ENCODE measurements at places on chromosomes 12 and 14. TPM values are rescaled to one million over a fixed set of nuclear protein-coding genes. Genes with fewer than 3 reads are reported as not detected.

Gene TEX22
- 0.17 TPM for total RNA-seq

Gene RASSF9
- total RNA-seq = 7.7 TPM

Gene AKAP3
- total RNA-seq = 0.85 TPM

Gene KRT79
- not detected for total RNA-seq

- DNase-seq = no peak
These were observed 438.1 kb downstream of the FUT8 start for GRCh38 chr14:65850429-65851135.

DNA sequence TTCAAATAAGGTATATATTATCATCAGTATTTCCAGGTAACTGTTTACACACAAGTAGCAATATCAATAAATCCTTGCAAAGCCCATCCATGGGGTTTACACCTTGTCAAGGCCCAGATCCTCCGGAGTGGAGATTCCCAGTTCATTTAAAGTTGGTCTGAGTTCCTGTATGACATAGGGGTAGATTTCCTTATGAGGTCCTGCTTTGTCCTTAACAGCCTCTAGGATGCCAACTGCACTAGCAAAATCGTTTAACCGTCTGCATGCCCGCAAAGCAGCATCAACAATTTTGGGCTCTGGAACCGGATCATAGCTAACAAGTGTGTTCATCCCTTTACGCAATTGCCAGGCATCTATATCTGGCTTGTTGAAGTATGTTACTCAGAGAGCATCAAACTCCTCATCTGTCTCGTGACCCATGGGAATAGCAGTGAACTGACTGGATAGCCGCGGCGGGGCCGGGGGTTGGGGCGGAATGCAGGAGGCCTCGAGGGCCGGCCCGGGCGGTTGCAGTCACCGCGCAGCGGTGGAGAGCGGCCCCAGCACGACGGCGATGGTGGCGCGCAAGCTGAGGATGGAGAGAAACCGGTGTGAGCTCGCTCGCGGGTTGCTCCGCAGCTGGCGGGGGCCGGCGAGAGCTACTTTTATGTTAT, 30.6 kb upstream of the FBXO34 start:
- no peak for DNase-seq

- DNase-seq = no peak
These were observed 38.4 kb downstream of the ACTN1 start for GRCh38 chr14:68940614-68941185.

DNA sequence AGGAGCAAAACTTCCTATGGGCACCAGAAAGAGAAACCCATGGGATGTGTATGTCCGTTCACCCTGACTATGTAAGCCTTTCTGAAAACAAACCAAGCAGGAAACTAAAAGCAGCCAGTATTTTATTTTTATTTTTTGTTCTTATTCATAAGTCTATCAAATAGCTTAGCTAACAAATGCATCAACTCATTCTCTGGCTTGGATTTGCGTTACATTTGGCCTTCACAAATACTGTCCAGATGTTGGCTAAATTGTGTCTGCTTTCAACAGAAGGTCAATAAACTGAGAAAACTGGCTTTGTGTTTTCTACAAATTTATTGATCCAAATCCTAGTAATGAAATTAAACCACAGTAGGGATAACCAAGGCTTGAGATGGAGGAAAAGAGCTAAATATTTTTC, 379.0 kb downstream of the NOVA1 start:
- no peak for DNase-seq

DNA sequence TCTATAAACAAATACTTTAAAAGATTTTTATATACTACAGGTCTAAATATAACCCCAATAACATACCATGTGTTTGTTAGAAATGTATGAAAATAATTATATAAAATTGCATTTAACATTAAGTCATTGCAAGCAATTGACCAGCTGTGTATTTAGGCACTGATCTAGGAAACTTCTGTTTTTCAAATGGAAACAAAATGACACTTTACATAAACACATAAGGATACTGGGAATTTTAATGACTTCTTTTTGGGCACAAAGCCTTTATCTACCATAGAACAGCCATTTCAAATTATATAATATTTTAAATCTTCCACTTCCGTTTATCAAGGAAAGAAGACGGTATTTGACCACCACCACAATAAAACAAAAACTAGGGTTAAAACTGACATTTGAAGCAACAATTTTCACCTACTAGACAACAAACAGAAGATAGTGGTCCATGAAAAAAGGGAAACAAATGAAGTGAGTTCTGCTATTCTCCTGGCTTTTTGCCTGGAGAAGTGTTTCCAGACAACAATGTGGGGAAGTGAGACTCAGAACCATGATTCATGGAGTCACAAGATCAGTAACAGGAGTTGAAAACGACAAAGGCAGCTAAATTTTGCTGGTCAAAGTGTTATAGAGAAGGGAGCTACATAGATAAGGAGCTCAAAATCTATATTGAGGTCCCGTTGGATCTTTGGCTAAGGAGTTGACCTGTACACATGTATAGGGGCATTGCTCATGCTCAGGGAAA, 475.1 kb downstream of the TRHDE start:
- peak; percentile 19 for DNase-seq

GRCh38 chr12:2922329-2922728, 31.6 kb downstream of the TULP3 start:
- no peak for DNase-seq

DNA sequence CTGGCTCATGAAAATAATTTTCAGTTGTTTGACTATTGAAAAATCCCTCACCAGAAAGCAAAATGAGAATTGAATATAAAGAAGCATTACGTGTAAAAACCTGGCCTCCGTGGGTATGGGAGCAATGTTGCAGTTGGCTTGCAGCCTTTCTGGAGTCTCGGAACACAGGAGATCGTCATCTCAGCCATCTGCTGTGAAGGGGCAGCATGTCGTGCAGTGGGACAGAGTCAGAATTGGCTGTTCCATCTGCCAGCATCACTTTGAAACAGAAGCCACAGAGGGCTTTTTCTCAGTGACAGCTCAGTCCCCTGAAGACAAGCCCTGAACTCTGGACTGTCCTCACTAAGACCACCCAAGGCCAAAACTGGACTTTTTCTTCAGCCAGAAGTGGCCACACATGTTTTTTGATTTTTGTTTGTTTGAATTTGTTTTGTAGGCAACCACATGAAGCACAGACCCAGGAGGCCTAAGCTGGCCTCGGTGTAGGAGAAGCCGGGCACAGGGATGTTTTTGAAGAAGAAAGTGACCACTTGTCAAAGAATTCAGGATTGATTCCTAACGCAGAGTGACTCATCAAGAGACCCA, 170.8 kb upstream of the DYRK2 start:
- no peak for DNase-seq

GRCh38 chr14:74962493-74962892, 7.1 kb upstream of the PGF start:
- DNase-seq = no peak

DNA sequence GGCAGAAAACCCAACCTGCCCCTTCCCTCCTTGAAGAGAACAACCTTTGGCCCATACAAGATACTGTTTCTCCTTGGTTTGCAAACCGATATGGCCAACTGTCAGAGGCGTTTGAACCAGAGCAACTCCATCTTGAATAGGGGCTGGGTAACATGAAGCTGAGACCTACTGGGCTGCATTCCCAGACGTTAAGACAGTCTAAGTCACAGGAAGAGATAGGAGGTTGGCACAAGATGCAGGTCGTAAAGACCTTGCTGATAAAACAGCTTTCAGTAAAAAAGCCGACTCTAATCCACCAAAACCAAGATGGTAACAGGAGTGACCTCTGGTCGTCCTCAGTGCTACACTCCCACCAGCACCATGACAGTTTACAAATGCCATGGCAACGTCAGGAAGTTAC, 42.7 kb upstream of the TMEM132C start:
- no peak for DNase-seq

Measured in dermis blood vessel endothelial cell (primary cell).